ENCODE measurements at places on chromosomes 16 and 17. TPM values are rescaled to one million over a fixed set of nuclear protein-coding genes. Genes with fewer than 3 reads are reported as not detected.

- DNase-seq: no peak
Measured at GRCh38 chr16:77434530-77435271, at the start of gene ADAMTS18. ADAMTS18 (minus strand) TSS chr16:77435034; CDS start chr16:77434695, 339 bp downstream.

GRCh38 chr16:3099732-3100499 lies 822 bp upstream of the ZSCAN10 start:
- peak; percentile 76 for DNase-seq

PRSS33 gene
- 0.22 TPM for polyA plus RNA-seq

DNA sequence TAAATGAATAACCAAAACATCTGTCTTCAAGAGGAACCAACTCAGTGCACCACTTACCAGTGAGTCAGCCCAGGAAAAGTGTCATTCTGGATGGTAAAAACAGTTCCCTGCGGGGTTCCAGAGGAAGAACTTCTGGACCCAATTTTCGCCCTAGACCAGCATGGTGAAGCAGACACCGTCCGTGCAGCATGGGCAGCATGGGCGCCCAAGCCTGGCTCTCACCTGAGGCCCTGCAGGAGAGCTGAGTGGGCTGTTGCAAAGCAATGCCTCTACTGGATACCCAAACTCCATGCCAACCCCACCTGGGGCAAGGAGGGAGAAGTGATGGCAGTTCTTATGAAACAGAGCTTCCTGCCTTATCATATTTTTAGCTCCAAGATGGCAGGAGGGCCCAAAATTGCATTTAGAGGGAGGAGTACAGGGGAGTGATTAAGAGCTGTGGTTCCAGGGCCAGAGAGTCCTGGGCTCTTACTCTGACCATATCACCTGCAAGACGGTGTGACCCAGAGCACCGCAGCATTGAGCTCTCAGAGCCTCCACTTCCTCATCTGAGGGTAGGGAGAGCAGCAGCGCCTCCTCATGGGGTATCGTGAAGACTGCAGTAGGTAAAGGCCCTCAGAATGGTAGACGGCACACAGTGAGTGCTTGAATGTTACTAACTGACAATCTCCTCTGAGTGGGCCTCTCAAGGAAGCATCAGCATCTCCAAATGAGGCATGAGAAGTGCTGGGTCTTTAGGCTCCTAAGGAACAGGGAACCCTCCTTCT lies 16.6 kb upstream of the INPP5K start:
- no peak for DNase-seq

PIRT gene
- 0.15 TPM for polyA plus RNA-seq

NAGS gene
- 2.9 TPM for polyA plus RNA-seq

- DNase-seq: no peak
Measured at GRCh38 chr17:15270628-15271381, 5.7 kb upstream of the PMP22 start.

PRR35 gene
- polyA plus RNA-seq: not detected

MSI2 gene
- polyA plus RNA-seq: 41.6 TPM

MLKL gene
- 5.5 TPM for polyA plus RNA-seq

MT1G gene
- polyA plus RNA-seq: 3.0 TPM

SNX20 gene
- 1.8 TPM for polyA plus RNA-seq

DNA sequence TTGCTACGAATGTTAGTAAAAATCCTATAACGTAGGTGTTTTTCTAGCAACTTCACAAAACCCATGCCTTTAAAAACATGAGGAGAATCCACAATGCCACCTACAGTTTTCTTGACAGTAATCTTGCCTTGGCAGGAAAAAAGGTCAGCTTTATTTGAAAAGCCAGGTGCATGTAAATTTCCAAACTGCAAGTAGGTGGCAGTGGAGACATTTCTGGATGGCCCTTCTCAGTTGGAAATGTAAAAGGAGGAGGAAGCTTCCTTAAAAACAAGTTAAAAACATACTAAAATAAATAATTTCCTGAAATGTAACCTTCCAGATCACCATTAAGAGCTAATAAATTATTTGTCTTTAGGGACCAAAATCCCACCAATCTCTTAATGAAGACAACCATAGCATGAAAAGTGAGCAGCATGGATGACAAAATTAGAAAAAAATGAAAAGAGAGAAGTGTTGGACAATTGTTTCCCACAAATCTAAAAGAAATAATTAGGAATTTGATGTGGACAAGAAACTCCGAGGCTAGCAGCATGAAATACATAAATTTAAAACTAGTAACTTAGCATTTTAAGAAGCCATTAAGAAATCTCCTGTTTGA lies 152.2 kb downstream of the SNX11 start:
- no peak for DNase-seq

PLXDC1 gene
- polyA plus RNA-seq: 5.4 TPM

DNA sequence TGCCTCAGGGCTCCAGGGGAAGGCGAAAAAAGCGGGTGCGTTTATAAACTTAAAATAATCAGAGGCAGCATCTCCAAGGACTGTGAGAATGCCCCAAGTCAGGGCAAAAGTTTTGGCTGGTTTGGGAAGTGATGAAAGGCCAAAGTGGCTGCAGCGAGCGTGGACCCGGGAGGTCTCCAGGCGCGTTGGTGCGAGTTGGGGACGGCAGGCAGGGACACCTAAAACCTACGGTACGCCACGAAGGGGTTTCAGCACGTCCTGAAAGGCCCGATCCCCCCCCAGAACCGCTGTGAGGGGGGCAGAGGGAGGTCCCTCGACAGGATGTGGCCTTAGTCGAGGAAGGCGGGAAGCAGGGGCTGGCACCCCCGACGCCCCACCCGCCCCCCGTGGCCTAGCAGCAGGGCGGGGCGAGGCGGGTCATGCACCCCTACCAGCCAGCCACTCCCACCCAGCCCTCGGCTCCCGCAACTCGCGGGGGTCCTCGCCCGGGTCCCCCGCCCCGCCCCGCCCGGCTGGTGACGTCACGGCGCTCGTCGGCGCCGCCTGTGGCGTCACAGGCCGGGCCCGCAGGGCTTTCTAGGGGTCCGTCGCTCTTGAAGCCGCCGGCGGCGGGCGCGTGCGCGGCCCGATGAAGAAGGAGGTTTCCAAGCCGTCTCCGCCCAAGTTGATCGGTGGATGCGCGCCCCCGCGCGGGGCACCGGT lies at the start of gene MYCBPAP:
TSS of gene MYCBPAP (plus strand) at position 569 of the 702 bp plus-strand sequence. CDS start 236 bp downstream, outside the sequence.
- peak; percentile 86 for DNase-seq

- DNase-seq: no peak
Measured at GRCh38 chr17:81831957-81832607, 1.0 kb downstream of the MCRIP1 start.

CDRT15 gene
- polyA plus RNA-seq: 1.0 TPM

DNA sequence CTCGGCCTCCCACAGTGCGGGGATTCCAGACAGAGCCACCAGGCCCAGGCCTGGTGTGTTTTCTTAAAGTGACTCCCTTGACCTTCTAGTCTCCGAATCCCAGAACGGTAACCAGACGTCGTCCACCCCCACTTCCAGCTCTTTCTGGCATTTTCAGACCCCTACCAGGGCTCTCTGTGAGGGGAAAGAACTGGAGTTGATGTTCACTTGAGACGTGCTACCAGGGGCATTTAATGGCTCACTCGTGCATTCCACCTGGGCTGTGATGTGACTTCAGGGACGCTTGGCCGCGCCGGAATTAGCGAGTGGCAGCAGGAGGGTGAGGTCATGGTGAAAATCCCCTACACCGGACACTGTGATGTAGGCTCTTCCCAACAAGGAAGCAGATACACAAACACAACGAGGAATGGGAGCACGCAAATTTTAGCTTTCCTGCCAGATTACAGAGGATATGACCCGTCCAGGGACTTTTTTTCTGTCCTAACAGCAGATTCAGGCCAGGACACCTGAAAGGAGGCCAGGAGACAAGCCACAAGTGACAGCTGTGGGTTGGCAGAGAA lies 1.1 kb upstream of the GNA13 start:
- DNase-seq: no peak

ETV4 gene
- polyA plus RNA-seq: 9.2 TPM

XAF1 gene
- 22.5 TPM for polyA plus RNA-seq

CDH15 gene
- polyA plus RNA-seq: 10.6 TPM

GRCh38 chr16:707062-707538 lies 1.5 kb upstream of the FBXL16 start:
- DNase-seq: no peak

DNA sequence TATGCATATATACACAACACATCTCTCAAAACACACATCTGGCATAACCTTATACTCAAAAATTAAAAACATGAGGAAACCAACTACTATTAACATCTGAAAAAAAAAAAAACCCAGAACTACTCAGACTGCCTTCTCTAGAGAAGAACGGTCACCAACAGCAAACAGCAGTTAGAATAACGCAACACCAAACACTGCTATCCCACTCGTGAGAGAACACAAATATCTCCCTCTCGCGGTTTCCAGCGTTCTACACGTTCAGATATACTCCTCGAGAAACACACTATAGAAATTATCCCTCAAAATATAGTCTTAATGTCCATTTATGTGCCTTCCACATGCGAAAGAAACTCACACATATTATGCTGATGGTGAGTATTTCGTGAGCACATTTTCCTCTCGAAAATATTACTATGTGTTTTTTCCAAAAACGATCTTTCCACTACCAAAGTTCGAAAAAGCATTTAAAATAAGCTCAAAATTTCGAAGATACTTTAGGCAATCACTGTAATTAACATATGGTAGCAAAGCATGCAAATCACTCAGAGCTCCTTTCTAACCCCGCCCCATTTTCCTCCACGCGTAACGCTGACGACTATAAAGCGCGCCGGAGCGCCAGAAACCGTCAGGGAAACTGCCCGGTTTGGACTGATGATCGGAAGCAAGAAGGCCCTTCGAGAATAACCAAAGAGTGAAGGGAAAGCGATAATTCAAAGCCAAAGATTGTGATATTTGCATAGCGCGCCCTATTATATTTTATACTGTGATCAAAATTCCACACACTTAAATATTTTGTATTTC lies 60.1 kb downstream of the TEX14 start:
- peak; percentile 97 for DNase-seq

GRCh38 chr17:68052810-68053209 lies 17.3 kb downstream of the KPNA2 start:
- DNase-seq: no peak

- DNase-seq: no peak
Measured at GRCh38 chr17:68161644-68162428, 86.0 kb upstream of the AMZ2 start.
